C1 segment of cervical spinal cord (tissue), 14 donors: ENCODE measurements at places on chromosomes 1 and 21.
A peak's percentile ranks its signal among the peaks of the same experiment; 100 is the strongest.

- DNase-seq: no peak
Observed at GRCh38 chr1:46017876-46018503, 114.4 kb downstream of the PIK3R3 start.

- no peak for DNase-seq
Observed at GRCh38 chr1:76905876-76906595, 38.8 kb downstream of the ST6GALNAC5 start.

GRCh38 chr1:41434748-41435449 is 49.6 kb downstream of the EDN2 start:
- DNase-seq: no peak

GRCh38 chr1:43405219-43405875 is 15.6 kb downstream of the SZT2 start:
- DNase-seq: no peak

GRCh38 chr1:99758073-99758511 is 8.3 kb downstream of the FRRS1 start:
- DNase-seq: no peak

DNA sequence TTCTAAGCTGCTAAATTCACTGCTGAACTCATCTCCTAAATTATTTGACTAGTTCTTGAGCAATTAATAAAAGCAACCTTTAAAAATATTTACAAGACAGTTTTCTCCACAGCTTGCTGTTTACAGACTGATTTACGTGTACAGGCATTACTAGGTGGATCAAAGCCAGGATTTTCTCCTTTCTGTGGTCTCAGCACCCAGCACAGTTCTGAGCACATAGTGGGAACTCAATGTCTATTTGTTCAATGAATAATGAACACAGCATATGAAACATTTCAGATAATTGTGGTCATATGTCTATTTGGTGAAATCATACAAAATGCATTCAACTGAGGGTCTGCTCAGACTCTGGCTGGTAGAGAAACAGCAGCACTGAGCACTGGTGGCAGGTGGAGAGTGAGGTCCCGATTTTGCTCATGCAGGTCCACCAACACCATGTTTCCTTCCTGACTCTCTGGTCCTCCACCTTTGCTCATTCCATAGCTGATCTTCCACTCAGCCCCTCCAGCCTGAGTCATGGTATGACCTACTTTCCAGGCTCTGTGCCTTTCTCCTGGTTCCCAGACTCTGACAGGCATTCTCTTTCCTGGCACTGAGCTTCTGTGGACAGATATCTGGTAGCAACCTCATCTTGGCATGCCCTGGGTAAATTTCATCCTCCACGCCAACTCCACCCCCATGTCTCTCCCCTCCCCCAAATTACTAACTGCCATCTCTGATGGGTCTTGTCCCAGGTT is 311.3 kb downstream of the TGFB2 start:
- no peak for DNase-seq

- DNase-seq: no peak
Observed at GRCh38 chr1:171939740-171940139, 98.4 kb downstream of the DNM3 start.

GRCh38 chr21:36466061-36466511 is 13.8 kb downstream of the CLDN14 start:
- DNase-seq: no peak

DNA sequence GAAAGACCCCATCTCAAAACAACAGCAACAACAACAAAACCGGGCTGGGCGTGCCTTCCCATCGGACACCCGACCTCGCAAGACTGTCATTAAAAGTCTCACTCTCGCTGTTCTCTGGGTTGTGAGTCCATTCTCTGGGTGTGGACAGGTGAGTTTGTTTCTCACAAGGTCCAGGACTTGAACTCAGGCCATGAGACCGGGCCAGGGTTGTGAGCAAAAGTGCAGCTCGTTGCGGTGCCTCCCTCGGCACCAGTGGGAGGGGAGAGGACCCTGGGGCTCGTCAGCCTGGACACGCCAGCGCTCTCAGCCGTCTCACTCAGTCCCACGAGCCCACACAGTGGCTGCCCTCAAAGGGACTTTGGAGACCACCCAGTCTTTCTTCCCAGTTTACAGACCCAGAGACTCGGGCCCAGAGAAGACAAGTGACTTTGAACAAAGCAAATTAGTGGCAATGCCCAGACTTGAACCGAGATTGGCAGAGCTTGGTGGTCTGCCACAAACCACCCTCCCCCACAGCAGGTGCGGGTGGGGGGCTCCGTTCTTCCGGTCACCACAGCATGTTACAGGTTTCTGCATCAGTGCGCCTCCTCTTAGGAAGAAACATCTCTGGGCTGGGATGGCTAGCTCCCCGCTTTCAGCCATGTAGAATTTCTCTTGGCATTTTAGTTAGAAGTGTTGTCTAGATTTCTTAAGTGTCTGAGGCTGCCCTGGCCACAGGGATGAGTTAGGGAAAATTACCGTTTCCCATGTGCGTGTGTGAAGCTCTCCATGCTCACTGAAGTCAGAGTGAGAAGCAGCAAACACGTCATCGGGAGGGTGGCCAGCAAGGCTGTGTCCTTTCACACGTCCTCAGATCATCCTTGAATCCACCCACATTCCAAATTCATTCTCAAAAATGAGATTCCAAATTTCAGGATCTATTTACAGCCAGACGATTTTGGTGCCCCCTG is 28.3 kb downstream of the LRRC3 start:
- no peak for DNase-seq

DNA sequence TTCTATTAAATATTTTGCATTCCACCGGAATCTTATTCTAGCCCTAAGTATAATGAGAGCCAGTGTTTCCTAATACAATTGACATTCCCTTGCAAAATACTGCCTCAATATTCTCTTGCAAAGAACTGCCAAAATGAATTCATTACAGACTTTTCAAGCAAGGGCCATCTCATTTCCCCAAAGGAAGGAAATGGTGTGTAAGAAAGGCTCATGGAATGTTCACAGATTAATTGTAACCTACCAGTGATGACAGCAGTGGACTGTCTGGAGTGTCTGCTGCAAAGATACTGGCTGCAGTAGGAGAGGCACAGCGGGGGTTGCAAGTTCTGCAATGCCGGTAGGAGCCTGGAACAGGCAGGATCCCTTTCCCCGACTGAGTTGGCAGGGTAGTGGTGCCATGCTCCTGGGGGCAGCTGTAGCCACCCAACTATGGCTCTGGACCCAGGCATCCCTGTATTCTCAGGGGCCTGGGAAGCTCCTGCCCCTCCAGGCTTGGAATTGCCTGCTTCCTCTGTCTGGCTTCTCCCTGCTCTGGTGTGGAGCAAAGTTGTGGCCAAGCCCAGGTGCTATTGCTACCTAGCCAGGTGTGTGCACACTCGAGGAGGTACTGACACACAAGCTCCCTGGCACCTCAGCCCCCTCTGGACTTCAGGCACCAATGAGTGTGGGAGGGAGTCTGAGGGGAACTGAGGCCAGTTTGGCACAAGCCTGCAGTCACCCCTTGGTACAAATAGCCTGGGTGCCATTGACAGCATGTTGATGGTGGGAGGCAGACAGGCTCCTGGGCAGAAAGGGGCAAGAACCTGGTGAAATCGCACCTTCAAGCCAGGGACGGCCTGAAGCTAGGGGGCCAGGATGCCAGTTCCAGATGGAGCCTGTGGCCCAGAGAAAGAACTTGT is 1371.0 kb downstream of the KCNT2 start:
- DNase-seq: no peak

GRCh38 chr1:100122177-100122576 is 10.6 kb downstream of the SASS6 start:
- no peak for DNase-seq

- DNase-seq: no peak
Observed at GRCh38 chr1:26861889-26862378, 1.0 kb upstream of the SFN start.

- no peak for DNase-seq
Observed at GRCh38 chr1:14629363-14630014, 31.0 kb downstream of the KAZN start.

DNA sequence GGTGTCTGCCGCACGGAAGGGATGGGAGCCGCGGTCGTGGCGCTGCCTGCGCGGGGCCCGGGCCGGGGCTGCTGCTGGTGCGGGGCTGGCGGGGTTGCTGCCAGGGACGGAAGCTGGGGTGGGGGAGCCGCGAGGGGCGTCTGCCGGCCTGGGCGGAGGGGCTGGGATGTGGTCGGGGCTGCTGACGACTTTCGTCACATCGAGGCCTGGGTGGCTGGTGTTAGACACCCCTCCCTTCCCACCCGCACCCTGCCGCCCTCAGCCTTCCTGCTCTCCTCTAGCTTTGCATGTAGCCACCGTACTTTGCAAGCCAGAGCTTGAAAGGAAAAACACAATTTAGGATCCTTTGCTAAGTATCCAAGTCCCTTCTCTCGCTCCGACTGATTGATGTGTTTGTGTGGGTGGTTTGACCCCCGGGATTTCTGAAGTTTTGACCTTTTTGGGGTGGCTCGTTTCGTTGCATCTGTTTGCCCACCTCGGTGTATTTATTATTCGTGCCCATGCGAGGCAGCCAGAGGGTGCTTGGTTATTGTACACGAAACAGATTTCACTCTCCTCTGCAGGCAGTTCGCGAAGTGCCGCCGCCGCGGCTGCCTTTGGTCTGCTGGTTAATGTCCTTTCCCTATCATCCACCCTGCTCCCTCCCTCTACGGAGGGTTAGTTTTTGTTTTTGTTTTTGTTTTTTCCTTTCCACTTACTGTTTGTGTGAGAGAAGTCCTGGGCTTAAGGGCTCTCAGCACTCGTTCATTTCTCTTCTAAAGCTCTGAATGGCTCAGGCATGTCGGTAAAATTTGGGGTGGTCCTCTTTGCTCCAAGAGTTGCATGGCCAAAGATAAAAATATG is 868 bp downstream of the C1orf21 start:
- no peak for DNase-seq

GRCh38 chr1:231872461-231872910 is 245.9 kb downstream of the DISC1 start:
- no peak for DNase-seq

DNA sequence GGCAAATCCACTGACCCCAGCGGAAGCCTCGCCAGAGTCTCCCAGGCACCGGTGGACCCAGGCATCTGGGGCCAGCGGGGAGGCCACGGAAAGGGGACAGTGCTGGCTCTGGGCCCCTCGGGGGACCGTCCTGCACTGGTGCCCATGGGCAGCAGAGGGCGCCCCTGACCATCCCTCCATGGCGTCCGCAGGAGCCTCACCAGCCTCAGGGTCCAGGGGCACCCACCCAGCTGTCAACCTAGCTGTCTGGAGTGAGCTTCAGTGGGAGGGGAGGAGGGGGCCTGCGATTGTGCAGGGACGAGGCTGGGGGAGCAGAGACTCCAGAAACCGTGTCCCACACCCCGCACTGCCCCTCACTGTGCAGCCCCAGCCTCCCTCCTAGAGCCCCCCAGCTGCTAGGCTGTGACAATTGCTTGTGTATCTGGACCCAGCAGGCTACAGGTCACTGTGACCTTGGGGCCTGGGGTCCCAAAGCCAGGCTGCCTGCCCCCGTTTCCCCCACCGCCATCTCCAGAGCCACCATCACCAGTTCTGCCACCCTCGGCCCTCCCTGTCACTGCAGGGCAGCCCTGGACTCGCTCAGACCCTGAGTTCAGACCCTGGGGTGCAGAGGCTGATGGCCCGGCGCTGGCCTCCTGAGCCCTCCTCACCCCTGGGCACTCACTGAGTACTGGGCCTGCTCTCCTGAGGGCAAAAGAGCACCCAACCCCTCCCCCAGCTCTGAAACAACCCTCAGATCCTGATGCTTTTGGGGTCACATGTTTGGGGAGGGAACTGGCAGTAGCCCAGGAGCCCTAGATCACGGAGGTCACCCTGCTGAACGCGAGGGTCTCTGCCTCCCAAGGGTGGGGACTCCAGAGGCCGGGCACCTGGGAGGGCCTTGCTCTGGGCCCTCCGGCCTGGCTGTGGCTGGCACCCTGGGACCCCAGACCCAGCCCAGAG is 10.6 kb upstream of the COL6A1 start:
- peak; percentile 16 for DNase-seq

DNA sequence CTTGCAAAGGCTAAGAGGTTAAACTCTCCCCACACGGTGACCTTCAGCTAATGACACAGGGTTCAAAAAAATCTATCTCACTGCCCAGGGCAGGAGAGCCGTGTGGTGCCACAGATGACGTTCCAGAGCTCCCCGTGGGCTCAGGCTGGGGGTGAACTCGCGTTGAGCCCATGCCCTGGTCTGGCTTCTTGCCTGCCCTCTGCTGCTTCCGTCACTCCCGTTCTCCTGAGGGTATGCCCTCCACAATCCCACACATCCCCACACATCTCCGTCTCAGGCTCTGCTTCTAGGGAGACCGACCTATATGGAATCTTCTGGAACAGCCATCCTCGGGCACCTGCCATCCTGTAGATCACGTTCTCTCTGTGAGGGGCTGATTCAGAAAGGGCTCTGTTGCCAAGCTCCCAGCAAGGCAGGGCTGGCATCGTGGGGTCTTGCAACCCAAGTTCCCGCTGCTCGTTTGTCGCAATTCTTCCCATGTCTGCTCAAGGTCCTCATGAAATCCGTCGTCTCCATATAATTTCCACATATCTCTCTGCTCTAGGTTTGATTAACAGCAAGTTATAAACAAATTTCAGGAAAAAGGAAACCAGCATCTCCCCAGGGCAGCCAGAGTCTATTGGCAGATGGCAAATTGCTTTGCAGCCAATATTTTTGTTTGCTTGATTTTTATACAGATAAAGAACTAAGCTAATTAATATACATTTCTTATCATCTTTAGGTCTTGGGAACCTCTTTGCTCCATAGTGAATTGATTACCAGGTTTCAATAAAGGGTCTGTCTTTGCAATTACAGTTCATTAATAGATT is 278.2 kb downstream of the PTPRU start:
- no peak for DNase-seq

- DNase-seq: no peak
Observed at GRCh38 chr1:214997685-214998084, 84.9 kb upstream of the KCNK2 start.

DNA sequence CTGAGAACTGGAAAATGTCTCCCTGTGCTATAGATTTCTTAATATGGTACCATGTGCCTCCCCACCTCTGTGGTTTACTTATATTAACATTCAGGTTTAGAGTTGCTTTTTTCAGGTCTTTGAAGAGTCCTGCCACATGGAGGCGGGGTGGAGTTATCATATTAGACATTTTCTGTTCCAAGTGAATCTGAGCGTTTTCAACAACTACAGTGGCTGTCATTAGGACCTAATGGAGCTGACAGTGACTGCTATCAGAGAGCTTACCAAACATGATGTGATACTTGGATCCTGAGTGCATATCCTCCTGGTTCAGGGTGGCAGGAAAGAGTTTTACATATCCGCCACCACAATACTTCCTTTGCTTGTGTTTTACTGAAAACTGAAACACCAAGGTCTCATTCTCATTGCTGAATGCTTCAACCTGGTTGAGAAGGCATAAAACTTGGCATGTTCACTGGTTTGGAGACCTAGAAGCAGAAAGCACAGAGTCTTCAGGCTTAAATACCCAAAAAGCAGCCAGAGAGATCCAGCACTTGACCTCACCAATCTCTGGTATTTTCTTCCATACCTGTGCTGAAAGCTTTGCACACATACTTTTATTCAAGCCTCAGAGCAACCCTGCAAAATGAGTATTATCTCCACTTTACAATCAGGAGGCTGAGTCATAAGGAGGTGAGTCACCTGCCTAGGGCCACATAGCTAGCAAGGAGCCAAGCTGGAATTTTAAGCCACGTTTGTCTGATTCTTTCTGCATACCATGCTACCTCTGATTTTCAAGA is 47.4 kb upstream of the OSBPL9 start:
- DNase-seq: no peak

- DNase-seq: no peak
Observed at GRCh38 chr1:3380469-3380868, 74.0 kb upstream of the ARHGEF16 start.

- DNase-seq: no peak
Observed at GRCh38 chr1:173333581-173333980, 126.5 kb upstream of the TNFSF4 start.

GRCh38 chr21:44054710-44055109 is 42.6 kb downstream of the TRAPPC10 start:
- DNase-seq: no peak
